Mesangial cell (primary cell): ENCODE measurements at places on chromosomes 1 and 21. TPM values are rescaled to one million over a fixed set of nuclear protein-coding genes. Genes with fewer than 3 reads are reported as not detected.

The A3GALT2 gene
- not detected in 2 replicates for total RNA-seq

The LCE1B gene
- total RNA-seq, result not detected in 2 replicates

The SYCP1 gene
- total RNA-seq, result not detected in 2 replicates

The FAM167B gene
- total RNA-seq, result 0.33 and 0.63 TPM in 2 replicates

The VAV3 gene
- 1.3 and 5.2 TPM in 2 replicates for total RNA-seq

The BTBD8 gene
- total RNA-seq, result 0.65 and 3.0 TPM in 2 replicates

The HSF2BP gene
- total RNA-seq, result 1.1 and 1.3 TPM in 2 replicates
